Bronchial smooth muscle cell (primary cell): ENCODE measurements at places on chromosomes 4 and X. TPM values are rescaled to one million over a fixed set of nuclear protein-coding genes. Genes with fewer than 3 reads are reported as not detected.

MAGEB1 gene
- not detected in 2 replicates for total RNA-seq

ZDHHC15 gene
- total RNA-seq = under 0.01 and 0.09 TPM in 2 replicates

ZNF630 gene
- 1.4 and 1.9 TPM in 2 replicates for total RNA-seq

GUCY1A1 gene
- total RNA-seq = 4.5 and 8.5 TPM in 2 replicates

MAOA gene
- total RNA-seq = 7.0 and 19.9 TPM in 2 replicates

GNRHR gene
- total RNA-seq = not detected in 2 replicates

MAGEA9B gene
- total RNA-seq = not detected in 2 replicates

PDLIM3 gene
- total RNA-seq = 9.5 and 44.7 TPM in 2 replicates

DIPK2B gene
- total RNA-seq = not detected in 2 replicates

RAB41 gene
- not detected in 2 replicates for total RNA-seq

DKC1 gene
- total RNA-seq = 29.2 and 36.2 TPM in 2 replicates

HEPH gene
- 58.8 and 70.2 TPM in 2 replicates for total RNA-seq

PCYT1B gene
- 0.16 TPM in 1 of 2 replicates, not detected in the other for total RNA-seq

RHOH gene
- under 0.01 TPM in 1 of 2 replicates, not detected in the other for total RNA-seq

PHOX2B gene
- total RNA-seq = not detected in 2 replicates

TLL1 gene
- total RNA-seq = not detected in 2 replicates

DCHS2 gene
- 0.09 TPM in 1 of 2 replicates, not detected in the other for total RNA-seq

PARM1 gene
- total RNA-seq = 0.09 and 0.16 TPM in 2 replicates

AMBN gene
- not detected in 2 replicates for total RNA-seq

ATP10D gene
- total RNA-seq = 19.1 and 25.4 TPM in 2 replicates

ARAP2 gene
- total RNA-seq = 0.16 and 0.69 TPM in 2 replicates

HNRNPD gene
- 18.0 and 27.1 TPM in 2 replicates for total RNA-seq

HSPA4L gene
- 5.8 and 9.3 TPM in 2 replicates for total RNA-seq

TRIM75 gene
- not detected in 2 replicates for total RNA-seq

TNIP3 gene
- total RNA-seq = 0.32 and 0.43 TPM in 2 replicates

FAM156B gene
- 12.9 TPM in 2 replicates for total RNA-seq

PHKA2 gene
- 10.9 and 16.3 TPM in 2 replicates for total RNA-seq

TDO2 gene
- total RNA-seq = 2.0 and 9.3 TPM in 2 replicates

STATH gene
- not detected in 2 replicates for total RNA-seq

GRPEL1 gene
- 14.8 and 20.2 TPM in 2 replicates for total RNA-seq

APLN gene
- 0.26 and 0.32 TPM in 2 replicates for total RNA-seq

SLC4A4 gene
- 7.7 and 8.5 TPM in 2 replicates for total RNA-seq

FHDC1 gene
- total RNA-seq = 0.09 and 0.16 TPM in 2 replicates

RNF113A gene
- 18.6 and 21.4 TPM in 2 replicates for total RNA-seq

EDA gene
- total RNA-seq = under 0.01 and 0.09 TPM in 2 replicates

FAM236C gene
- not detected in 2 replicates for total RNA-seq

WWC2 gene
- 12.8 and 13.8 TPM in 2 replicates for total RNA-seq

PDGFRA gene
- total RNA-seq = 529 and 975 TPM in 2 replicates

CXorf49 gene
- not detected in 2 replicates for total RNA-seq

MMRN1 gene
- total RNA-seq = 0.09 and 0.16 TPM in 2 replicates

ZIC3 gene
- not detected in 2 replicates for total RNA-seq

CXCL6 gene
- 5.0 and 14.3 TPM in 2 replicates for total RNA-seq

FAM47E gene
- total RNA-seq = 0.32 and 1.4 TPM in 2 replicates

LAMTOR3 gene
- total RNA-seq = 21.4 and 21.5 TPM in 2 replicates

GABRE gene
- total RNA-seq = 5.2 and 11.0 TPM in 2 replicates

NEIL3 gene
- 1.3 and 2.0 TPM in 2 replicates for total RNA-seq

IQSEC2 gene
- total RNA-seq = 5.0 and 7.7 TPM in 2 replicates

ZNF330 gene
- total RNA-seq = 41.5 and 47.3 TPM in 2 replicates
